ENCODE measurements at places on chromosomes 12 and 14.

DNA sequence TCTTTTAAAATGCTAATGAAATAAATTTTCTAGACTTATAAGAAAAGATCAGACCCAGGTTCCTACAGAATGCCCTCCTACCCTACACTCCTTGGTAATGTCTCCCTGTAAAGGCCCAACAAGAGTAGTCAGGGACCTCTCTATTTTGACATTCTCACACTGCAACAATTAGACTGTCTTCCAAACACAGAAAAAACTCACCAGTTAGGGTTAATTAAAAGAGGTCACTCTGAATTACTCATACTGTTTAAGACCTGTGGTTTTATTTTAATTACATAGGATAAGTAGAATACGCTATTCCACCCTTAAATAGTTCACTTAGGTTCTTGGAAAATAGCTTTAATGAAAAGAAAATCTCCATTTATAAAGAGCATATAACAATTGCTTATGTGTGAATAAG, 142.4 kb downstream of the ITPR2 start:
- DNase-seq: no peak

- DNase-seq: no peak
Measured at GRCh38 chr12:27504507-27504906, 19.5 kb upstream of the PPFIBP1 start.

DNA sequence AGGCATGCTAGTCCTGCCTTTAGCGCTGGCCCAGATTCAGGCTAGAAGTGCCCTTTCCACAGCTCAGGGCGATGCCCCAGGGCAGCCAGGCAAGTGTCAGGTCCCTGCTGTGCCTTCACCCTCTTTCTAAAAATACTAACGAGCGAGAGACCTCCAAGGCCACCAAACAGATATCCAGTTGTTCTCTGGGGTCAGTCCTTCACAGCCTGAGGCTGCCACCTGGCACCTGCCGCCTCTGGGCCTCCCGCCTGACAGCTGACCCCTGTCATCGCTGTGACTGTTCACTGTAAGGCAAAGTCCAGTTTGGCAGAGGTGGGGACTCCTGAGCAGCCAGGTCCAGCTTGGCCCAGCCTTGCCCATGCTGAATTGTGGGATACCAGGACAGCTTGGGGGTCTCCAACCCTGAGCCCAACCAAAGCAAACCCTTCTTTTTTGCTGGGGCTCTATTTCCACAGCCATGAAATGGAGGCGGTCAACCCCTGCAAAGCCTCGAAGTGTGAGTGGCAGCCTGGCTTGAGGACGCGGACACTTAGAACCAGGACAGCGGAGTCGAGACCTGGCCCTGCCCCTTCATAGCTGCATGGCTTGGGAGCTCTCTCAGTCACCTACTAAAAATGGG, 79.9 kb downstream of the NINJ2 start:
- no peak for DNase-seq

GRCh38 chr12:109793826-109794501, 39.2 kb downstream of the TRPV4 start:
- DNase-seq: no peak

DNA sequence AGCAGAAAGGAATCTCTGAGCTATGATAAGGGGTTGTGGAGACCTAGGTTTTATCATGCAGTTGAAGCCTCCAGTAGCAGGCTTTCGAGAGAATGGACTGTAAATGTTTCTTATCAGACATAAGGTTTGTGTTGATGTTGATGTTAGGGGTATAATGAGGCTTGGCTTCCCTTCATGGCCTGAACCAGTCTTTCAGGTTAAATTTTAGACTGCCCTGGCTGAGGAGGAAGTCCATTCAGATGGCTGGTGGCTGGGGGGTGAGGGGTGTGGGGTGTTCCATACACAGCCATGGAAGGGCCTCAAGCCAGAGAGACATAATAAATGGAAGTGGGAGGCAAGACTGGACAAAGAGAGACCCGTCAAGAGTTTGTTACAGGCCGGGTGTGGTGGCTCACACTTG, 65.1 kb downstream of the IRF2BPL start:
- DNase-seq: no peak

DNA sequence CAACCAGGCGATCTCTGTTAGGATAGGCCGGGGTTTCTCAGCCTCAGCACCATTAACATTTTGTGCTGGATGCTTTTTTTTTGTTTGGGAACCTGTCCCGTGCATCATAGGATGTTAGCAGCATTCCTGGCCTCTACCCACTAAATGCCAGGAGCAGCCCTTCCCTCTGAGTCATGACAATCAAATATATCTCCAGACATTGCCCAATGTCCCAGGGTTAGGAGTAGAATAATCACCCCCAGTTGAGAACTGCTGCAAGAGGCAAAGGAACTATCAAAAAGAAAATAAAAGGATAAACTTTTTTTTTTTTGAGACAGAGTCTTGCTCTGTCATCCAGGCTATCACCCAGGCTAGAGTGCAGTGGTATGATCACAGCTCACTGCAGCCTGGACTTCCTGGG, 76.0 kb downstream of the ACACB start:
- DNase-seq: peak; percentile 86

GRCh38 chr14:48350971-48351370, 675.6 kb upstream of the MDGA2 start:
- no peak for DNase-seq

DNA sequence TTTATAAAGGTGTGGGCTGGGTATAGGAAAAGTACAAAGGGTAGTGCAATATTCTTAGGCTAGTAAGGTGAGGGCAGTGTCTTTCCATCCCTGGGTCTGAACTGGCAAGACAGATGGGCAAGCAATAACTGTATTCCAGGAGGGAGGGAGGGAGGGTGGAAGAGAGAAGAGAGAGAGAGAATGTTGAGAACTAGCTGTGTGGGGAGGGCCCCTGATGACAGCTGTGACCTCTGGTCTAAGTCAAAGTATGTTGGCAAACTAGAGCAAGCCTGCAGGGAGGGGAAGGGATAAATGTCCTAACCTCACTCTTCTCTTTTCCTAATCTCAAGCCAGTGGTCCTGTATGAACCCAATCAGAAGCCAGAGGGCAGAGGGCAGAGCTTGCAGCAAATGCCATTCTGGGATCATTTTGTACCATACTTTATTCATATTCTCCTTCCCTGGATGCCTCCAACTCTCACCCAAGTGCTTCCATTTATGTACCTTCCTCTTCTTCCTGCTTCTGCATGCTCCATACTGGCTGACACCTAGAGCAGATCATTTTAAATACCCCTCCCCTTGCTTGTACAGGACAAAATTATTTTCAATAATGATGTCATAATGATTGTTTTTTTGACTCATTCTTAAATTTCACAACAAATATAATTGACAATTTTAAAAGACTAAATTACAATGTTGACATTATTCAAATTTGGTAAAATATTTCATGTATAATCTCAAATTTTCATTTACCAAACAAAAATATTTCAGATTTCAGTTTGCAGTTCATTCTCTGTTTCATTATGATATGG, 75.9 kb downstream of the AKAP6 start:
- no peak for DNase-seq

- peak; percentile 32 for DNase-seq
Measured at GRCh38 chr12:51976376-51977160, 25.1 kb downstream of the ACVR1B start.

GRCh38 chr14:76351941-76352340, 24.0 kb upstream of the ESRRB start:
- DNase-seq: no peak

DNA sequence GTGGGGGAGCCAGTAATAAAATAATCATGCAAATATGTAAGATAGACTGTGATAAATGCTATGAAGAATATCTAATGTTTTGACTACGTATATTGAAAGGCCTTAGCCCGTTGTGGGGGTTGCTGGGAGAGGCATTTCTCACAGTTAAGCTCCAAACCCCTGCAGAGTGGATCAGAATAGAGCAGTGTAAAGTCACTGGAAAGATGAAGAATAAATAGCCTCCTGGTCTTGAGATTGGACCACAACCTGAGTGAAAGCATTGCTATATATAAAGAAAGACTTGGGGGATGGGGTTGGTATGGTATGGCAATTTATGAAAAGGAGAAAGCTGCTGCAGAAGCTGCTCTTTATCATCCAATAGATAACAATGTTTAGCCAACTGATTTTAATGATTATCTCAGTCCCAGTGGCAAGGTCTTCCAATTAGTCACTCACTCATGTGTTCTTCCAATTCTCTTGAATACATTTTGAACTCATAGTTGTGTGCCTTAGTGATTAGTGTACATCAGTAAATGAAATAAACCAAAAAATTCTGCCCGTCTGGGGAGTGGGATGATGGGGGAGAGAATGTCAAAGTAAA, 10.2 kb downstream of the PLEKHA5 start:
- DNase-seq: no peak

GRCh38 chr14:76717508-76718290, 43.6 kb upstream of the VASH1 start:
- no peak for DNase-seq

DNA sequence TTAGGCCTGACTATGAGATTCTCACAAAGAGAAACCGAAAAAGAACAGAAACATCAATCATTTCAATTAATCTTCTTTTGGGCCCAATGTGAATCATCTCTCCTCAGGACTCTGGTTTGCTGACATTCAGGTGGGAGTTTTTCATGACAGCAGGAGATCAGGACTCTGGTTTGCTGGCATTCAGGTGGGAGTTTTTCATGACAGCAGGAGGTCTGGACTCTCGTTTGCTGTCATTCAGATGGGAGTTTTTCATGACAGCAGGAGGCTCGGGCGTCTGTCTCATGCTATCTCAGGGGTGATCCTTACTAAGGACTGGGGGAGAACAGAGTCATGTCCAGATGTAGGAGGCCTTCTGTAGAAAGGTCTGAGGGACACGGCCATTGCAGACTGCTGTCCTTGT, 40.1 kb upstream of the PARP11 start:
- DNase-seq: no peak

DNA sequence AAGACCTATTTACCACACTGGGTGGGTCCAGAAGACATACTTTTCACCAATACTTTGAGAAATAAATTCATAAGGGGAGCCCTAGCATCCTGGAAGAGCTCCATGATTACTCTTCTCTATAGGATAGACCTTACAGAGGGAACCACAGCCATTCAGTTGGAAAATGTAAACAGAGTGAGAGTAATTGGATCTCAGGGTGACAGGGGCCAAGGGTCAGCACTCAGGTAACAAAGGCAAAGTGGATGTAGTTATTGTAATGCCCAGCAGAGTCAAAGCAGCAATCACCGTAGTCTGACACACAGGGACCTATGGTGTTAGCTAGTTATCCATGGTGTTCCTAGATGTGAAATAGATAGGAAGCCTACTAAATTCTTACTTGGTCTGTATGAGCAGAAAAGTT, 10.8 kb upstream of the GTF2A1 start:
- DNase-seq: no peak

GRCh38 chr14:101328412-101329028, 232.8 kb upstream of the DIO3 start:
- DNase-seq: no peak

- no peak for DNase-seq
Measured at GRCh38 chr12:116502989-116503496, 56.1 kb upstream of the MAP1LC3B2 start.

DNA sequence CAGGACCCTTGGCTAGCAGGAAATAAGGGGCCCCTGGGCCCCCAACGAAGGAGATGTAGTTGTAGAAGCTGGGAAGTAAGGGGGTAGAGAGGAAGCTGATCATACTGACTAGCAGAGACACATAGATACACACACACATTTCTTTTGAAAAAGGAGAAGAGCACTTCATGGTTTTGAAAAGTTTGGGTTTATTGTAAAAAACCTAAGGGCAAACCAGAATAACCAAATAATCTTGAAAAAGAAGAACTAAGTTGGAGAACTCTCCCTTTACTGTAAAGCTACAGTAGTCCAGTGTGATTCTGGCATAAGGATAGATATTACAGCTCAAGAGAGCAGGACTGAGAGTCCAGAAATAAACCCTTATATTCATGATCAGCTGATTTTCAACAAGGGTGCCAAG, 5.8 kb upstream of the HCAR3 start:
- DNase-seq: no peak

DNA sequence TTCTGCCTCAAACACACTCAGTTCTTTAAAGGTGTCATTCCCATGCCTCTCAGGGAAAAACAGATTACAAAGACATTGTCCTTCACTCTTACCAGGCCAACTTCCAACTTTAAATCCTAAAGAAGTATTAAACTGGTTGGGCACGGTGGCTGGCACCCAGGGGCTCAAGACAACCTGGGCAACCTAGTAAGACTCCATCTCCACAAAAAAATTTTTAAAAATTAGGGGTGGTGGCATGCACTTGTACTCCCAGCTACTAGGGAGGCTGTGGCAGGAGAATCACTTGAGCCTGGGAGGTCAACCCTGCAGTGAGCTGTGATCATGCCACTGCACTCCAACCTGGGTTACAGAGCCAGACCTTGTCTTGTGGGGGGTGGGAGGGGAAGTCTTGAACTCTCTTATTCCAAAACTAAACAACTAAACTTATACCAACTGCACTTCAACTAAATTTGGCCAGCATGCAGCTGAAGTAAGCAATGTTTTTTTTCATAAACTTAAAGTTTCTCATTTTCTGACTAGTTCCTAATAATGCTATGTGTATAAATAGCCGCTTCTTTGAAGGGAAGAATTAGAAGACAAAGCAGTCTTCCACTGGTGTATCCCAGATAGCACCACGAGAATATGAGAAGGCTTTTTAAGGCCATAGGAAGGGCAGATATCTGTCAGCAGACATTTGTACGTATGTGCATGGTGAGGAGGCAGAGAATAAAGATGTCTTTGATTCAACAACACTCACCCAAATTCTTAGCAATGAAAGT, 2.4 kb downstream of the SLC11A2 start:
- DNase-seq: no peak

DNA sequence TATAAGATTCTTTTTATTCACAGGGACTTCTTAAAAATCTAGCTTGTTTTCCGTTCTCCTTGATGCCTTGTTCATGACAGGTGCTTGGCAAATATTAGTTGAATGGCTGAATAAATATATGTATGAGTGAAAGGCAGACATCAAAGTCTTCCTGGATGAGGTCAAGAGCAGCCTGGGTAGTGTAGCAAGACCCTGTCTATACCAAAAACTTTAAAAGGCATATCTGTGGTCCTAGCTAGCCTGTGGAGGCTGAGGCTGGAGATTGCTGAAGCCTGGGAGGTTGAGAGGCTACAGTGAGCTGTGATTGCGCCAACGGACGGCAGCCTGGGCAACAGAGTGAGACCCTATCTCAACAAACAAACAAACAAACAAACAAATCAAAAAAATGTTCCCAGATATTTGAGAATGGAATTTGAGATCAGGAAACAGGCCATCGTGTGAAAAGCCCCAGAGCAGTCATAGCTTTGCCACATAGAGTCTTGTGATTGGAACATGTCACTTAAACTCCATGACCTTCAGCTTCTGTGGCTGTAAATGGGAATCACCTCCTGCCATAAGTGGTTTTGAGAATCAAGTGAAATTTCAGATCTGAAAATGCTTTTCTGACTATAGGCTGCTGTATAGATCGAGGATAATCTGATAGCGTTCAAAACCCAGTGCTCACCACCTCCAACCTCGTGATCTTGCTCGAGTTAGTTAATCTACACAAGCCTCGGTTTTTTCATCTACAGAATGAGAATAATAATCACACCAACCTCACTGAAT, 64.3 kb downstream of the ZFP36L1 start:
- no peak for DNase-seq

GRCh38 chr12:105262461-105263184, 26.6 kb upstream of the APPL2 start:
- DNase-seq: no peak

Measured in GM04503 (cell line).